Activated CD4-positive, CD25-positive, alpha-beta regulatory T cell (primary cell): ENCODE measurements at places on chromosomes 4 and X.

- DNase-seq, result no peak
These were observed 859.3 kb upstream of the LCORL start for GRCh38 chr4:18880871-18881270.

DNA sequence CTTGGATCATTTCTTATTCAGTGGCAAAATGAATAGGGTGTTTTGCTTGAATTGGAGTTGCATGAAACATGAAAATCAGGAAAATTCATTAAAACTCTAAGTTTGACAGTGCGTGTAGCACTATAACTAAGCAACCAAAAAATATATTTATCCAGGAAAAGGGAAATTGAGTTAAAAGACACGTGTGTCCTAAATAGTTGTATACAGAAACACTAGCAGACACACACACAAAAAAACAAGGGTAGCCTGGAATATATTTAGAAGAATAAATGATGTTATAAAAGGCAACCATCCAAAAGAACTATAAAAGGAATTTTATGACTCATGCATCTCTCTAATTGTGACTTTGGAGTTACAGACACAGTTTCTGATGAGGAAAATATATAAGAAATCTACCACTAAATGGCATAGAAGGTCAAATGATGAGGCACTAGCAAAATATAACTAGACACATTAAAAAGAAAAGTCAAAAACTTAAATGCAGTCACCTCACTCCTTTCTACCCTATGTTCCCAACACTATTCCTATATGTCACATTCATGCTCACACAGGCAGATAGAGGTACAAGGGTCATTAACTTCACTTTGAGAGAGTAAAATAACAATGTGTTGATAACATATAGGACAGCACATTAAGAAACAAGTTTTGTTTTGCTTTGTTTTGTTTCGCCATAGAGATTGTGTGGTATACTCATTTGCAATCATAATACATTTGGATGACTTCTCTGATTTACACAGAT is 793.6 kb upstream of the INTU start:
- DNase-seq, result no peak

DNA sequence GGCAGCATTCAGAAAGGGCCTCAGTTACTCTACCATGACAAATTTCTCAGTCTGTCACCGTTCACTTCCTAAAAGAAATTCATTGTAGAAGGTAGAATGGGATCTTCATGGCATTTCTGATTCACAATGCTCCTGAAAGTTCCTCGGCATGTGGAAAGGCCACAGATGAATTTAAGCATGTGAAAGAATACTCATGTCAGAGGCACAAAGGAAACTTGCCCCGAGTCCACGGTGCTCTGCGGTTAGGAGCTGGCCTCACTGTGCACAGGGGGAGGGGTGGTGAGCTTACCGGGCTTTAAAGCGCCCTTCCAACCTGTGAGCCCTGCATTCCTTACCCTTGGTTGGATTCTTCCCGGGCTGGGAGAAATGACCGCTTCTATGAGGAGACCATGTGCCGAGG is 9.3 kb downstream of the TKTL1 start:
- DNase-seq, result no peak

GRCh38 chr4:135775909-135776308 is 1574.3 kb upstream of the PABPC4L start:
- DNase-seq, result no peak

DNA sequence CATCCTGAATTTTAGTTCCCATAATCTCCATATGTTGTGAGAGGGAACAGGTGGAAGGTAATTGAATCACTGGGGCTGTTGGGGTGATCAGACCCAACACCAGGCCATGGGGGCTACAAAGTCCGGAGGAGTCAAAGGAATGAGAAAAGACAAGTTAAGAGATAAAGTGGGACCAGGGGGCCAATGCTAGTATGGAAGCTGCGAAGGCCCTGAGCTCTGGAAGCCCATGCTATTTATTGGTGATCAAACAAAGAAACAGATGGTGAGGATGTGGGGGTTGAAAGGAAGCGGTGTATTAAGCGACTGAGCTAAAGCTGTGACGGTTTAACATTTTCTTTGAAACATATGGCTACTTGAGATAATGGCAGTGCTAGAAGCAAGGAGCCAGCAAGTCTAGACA is 132.8 kb downstream of the PDGFC start:
- DNase-seq, result no peak

DNA sequence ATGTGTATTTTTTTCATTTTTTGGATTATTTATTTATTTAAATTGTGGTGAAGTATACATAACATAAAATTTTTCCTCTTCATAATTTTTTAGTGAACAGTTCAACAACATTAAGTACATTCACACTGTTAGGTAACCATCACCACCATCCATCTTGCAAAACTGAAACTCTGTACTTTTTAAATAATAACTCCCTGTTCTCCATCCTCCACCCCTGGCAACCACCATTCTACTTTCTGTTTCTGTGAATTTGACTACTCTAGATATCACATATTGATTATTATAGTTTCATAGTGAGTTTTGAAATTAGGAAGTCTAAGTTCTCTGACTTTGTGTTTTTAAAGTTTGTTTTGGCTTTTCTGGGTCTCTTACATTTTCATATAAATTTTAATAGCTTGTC is 89.3 kb upstream of the STX18 start:
- no peak for DNase-seq

- DNase-seq, result no peak
These were observed 204.3 kb downstream of the PCDH7 start for GRCh38 chr4:30924495-30924894.

- DNase-seq, result no peak
These were observed 1995.9 kb downstream of the C4orf33 start for GRCh38 chr4:131091896-131092295.

DNA sequence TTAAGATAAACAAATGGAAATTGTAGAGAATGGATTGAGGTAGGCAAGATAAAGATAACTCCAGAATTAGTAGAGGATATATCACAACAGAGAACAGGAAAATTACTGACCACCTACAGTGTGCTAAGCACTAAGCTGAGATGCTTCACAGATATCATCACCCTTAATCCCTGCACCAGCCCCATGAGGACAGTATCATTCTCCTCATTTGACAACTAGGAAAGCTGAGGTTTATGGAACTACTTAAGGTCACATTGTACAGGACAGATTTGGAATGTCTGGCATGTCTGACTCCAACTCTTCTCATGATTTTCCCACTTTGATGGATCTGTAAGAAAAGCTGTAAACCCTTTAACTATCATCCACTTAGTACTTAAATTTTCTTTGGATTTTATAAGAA is 95.5 kb downstream of the CASK start:
- no peak for DNase-seq

DNA sequence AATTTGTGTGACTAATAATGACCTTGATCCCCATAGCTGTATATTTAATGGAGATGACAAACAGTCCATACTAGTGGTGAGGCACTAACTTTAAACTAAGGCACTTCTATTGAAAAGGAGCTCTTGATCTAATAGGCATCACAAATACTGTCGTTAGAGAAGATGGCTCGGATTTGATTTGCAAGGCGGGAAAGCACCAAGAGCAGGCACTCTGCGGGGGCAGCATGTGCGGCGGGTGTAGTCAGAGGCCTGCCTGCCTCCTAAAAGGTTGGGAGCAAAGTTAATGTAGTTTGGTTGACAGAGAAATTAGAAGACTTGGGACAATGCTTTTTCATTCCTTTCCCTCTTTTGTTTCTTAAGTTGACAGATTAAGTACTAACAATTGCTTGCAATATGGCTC is 278.8 kb downstream of the CFAP299 start:
- DNase-seq, result no peak

DNA sequence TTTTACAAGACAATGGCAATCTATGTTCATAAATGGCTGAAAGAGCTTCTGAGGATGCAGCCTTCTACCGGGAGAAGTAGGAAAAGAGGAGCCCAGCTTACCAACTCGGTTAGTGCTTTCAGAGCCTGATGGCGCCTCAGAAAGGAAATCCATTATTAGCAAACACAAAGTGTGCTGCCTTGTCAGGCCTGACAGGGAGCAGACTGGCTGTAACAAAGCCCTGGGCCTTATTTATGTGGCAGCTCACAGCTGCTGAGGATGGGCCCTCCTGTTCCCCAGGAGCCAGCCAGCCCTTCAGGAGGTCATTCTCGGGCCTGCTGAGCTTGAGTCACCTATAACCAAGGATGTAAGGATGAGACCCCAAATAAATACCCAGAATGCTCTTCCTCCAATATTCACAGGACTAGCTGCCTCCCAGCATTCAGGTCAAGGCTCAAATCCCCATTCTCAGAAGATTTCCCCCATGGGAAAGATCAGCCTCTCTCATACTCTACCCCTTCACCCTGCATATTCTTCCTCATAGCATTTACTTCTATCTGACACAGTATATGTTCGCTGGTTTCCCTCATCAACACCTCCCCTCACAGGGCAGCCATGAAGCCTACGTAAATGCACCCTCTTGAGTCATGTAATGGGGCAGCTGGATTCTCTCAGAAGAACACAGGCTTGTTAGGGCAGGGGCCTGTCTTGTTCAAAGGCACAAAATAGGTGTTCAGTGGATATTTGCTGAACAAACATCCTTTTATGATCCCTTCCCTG is 227.0 kb upstream of the RASGEF1B start:
- no peak for DNase-seq

GRCh38 chr4:72112514-72113156 is 80.8 kb downstream of the NPFFR2 start:
- DNase-seq, result no peak
